Parietal lobe (tissue), 2 donors: ENCODE measurements at places on chromosomes 5 and 9. TPM values are rescaled to one million over a fixed set of nuclear protein-coding genes. Genes with fewer than 3 reads are reported as not detected.

FAM221B gene
- total RNA-seq, result not detected

BARHL1 gene
- not detected for total RNA-seq

SPINK13 gene
- not detected for total RNA-seq

GDNF gene
- not detected for total RNA-seq

C5orf52 gene
- not detected for total RNA-seq

BBLN gene
- total RNA-seq, result 43.8 TPM

PCDHGA7 gene
- total RNA-seq, result 23.8 TPM

FGF1 gene
- total RNA-seq, result 3.4 TPM

HAVCR1 gene
- total RNA-seq, result 0.94 TPM

CCDC112 gene
- 81.1 TPM for total RNA-seq

PTGS1 gene
- 0.31 TPM for total RNA-seq

SPATA9 gene
- 1.9 TPM for total RNA-seq

TRPM3 gene
- total RNA-seq, result 42.3 TPM

PCDHA1 gene
- 9.1 TPM for total RNA-seq

RGMB gene
- 73.2 TPM for total RNA-seq

IFNA21 gene
- not detected for total RNA-seq

ADRA1B gene
- total RNA-seq, result 1.3 TPM

MARVELD2 gene
- 0.94 TPM for total RNA-seq

QSOX2 gene
- total RNA-seq, result 13.8 TPM

CARD9 gene
- 0.63 TPM for total RNA-seq

KIF24 gene
- total RNA-seq, result 4.1 TPM
